Stimulated activated CD4-positive, alpha-beta T cell treated with anti-CD3 and anti-CD28 coated beads, Interleukin-1b, Interleukin-23, amount 100 ng/mL, for 4 hours (primary cell): ENCODE measurements at places on chromosomes 12 and 14.

GRCh38 chr14:66680216-66680615 lies 172.3 kb downstream of the GPHN start:
- DNase-seq, result no peak

- no peak for DNase-seq
Measured at GRCh38 chr14:20204721-20205120, 14.0 kb downstream of the OR11G2 start.

- DNase-seq, result no peak
Measured at GRCh38 chr14:68644101-68644500, 148.8 kb downstream of the ZFP36L1 start.

GRCh38 chr12:114347861-114348260 lies 58.1 kb downstream of the TBX5 start:
- no peak for DNase-seq

- no peak for DNase-seq
Measured at GRCh38 chr14:101313268-101313667, 248.0 kb upstream of the DIO3 start.
